ENCODE measurements at places on chromosomes 3 and 15.
A peak's percentile ranks its signal among the peaks of the same experiment; 100 is the strongest.

- no peak for DNase-seq
Observed at GRCh38 chr3:149368674-149369497, 8.6 kb downstream of the TM4SF1 start.

- peak; percentile 89 for DNase-seq
Observed at GRCh38 chr15:48861813-48862431, 16.0 kb upstream of the EID1 start.

GRCh38 chr15:60299452-60300047 is 98.2 kb downstream of the ANXA2 start:
- no peak for DNase-seq

- DNase-seq = peak; percentile 70
Observed at GRCh38 chr3:23202921-23203707, at the start of gene UBE2E2. UBE2E2 (plus strand) TSS chr3:23203327.

DNA sequence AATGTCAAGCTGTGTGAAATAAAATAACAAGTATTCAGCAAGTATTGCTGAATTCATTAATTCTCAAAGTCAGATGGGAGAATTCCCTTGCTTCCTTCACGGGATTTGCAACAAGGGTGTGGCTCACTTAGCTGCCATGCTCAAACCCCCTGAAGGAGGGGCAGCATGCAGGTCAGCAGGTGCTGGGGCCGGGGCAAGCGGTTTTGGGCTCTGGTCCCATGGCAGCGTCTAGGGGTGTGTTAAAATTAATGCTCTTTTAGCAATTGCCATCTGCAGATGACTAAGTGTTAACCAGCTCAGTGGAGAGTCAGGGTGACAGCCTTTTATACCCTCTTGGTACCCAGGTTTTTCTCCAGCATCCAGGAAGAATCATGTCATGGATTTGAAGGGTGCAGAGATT is 40.0 kb upstream of the RBMS3 start:
- no peak for DNase-seq

- DNase-seq = no peak
Observed at GRCh38 chr3:134594331-134594741, 56.5 kb downstream of the KY start.

- no peak for DNase-seq
Observed at GRCh38 chr15:67853454-67853853, 13.6 kb upstream of the RNU6-1 start.

DNA sequence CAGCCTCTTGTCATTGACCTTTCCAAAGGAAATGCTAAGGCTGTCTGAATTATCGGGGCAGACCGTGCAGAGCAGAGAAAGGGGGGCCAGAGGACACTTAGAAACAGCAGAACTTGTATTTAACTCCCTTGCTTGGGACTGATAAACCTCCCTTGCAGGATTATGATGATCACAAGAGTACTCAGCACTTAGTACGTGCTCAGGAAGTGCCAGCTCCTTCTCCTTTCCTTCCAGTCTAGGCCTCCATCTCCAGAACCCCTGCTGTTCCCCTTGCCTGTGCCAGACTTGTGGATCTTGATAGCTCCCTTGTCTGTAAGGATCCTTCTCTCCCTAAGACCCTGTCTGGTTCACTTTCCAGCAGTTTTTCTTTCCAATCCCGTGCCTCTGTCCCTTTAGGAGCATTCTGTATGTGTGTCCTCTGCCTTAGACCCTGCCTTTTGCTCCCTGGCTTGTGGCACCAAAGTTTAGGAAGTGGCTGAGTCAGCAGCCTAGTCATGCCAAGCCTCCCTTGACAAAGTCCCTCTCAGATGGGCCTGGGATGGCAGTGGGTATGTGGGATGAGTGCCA is 747 bp downstream of the SORD start:
- DNase-seq = peak; percentile 28

- DNase-seq = no peak
Observed at GRCh38 chr15:68791431-68792283, 29.0 kb downstream of the ANP32A start.

DNA sequence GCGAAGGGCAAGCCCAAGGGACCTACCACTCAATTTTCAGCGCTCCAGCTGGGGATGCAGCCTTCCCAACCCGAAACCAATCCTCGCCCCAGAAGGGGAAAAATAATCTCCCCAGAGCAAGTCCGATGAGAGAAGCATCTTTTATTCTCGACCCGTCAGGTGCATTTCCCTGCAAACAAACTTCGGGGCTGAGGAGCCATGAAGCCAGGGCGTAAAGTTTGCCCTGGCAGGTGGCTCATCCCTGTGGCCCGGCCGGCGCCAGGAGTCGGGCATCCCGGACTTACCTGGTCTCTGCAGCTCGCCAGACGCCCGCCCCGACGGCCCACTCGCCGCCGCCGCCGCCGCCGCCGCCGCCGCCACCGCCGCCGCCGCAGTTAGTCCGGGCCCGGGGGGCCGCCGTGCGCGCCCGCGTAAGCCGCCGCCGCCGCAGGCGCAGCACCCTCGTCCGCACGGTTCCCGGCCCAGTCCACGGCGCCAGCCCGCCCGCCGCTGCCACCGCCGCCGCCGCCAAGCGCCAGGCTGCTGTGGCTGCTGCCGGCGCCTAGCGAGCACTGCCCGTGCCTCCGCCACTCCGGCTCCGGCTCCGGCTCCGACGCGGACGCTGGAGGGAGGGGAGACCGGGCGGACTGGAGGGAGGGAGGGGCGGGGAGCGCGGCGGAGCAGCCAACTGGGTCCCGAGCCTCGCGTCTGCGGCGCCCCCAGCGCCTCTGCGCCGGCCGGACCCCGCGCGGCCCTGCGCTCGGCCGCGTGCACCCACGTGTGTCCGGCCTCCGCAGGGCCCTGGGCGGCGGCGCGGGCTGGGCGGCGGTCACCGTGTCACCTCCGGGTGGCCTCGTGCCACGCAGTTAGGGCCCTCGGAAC is at the start of gene CNTN3:
Gene CNTN3 (minus strand): TSS at position 553 of the 861 bp plus-strand sequence. CDS start 93,547 bp downstream, outside the sequence.
- peak; percentile 49 for DNase-seq

DNA sequence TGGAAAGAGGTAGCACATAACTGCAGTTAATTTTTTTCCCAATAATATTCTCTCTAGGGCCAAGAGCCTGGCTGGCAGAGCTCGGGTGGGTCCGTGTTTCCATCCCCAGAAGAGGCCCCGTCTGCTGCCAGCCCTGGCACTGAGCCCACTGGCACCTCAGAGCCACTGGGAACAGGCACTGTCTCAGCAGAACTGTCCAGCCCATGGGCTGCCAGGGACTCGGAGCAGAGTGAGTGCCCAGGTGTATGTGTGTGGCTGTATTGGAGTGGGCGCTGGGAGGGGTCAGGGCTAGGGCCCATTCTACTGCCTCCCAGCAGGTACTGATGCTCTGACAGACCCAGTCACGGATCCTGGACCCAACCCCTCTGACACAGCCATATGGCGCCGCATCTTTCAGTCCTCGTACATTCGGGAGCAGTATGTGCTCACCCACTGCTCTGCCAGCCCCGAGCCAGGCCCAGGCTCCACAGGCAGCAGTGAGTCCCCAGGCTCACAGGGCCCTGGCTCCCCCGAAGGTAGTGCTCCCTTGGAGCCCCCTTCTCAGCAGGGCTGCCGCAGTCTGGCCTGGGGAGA is 8.9 kb downstream of the VWA5B2 start:
- DNase-seq = no peak

DNA sequence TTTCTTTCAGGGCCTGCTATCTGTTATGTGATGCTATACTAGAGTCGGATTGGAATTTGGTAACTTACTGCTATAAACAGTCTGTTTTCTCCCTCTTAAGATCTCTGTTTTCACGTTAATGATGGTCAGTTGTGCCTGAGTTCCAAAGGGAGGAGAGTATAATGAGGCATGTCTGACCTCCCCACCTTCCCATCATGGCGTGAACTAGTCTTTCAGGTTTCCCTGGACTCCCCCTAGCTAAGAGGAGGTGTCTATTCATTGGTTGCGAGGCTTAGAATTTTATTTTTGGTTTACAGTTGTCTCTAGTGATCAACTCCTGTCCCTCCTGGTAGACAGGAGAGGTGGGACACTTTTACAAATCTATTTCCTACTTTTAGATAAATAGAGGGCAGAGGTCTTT is 27.8 kb upstream of the PXYLP1 start:
- DNase-seq = no peak

GRCh38 chr15:99438691-99439523 is 126.9 kb upstream of the MEF2A start:
- peak; percentile 70 for DNase-seq

DNA sequence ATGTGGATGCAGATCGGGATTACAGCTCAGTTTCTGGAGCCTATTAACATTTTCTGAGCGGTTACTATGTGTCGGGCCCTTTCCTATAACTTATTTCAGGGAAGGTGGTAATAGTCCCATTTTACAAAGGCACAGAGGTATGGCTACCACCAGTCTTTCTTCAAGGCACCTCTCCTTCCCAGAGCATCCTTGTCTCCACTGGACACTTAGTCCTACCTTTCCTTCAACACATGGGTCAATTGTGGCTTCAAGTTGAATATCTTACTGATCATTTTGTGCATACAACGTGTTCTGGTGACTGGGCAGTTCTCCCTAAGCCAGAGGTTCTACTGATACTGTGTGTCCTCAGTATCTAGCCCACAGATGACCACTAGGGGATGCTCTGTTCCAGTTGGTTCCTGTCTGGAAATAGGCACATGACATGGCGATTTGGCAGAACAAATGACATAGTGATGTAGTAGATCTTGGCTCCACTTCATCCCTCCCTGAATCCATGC is 60.7 kb upstream of the CMTM8 start:
- DNase-seq = peak; percentile 95

DNA sequence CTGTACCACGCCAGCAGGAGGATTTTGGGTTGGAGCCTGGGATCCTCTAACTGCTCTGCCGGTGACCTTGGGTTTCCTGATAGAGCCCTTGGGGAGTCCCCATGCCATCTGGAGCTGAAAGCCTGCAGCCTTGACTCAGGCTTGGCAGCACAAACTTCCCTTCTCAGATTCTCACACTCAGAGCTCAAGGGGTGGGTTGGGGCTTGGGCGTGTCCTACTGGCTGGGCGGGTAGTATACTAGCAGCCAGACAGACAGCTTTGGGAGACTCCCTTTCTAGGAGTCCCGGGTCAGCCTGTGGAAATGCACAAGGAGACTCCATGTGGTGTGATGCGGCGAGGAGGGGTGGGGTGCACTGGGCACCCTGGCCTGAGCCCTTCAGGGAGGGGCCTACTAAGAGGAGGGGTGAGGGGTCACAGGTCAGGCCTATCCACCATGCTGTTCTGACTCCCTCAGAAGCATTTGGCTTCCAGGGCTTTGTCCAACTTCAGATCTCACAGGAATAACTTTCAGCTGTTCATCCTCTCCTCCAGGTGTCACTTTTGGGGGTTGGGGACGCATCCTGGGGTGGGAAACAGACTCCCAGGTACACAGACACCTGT is 21.6 kb upstream of the PLXNA1 start:
- peak; percentile 44 for DNase-seq

DNA sequence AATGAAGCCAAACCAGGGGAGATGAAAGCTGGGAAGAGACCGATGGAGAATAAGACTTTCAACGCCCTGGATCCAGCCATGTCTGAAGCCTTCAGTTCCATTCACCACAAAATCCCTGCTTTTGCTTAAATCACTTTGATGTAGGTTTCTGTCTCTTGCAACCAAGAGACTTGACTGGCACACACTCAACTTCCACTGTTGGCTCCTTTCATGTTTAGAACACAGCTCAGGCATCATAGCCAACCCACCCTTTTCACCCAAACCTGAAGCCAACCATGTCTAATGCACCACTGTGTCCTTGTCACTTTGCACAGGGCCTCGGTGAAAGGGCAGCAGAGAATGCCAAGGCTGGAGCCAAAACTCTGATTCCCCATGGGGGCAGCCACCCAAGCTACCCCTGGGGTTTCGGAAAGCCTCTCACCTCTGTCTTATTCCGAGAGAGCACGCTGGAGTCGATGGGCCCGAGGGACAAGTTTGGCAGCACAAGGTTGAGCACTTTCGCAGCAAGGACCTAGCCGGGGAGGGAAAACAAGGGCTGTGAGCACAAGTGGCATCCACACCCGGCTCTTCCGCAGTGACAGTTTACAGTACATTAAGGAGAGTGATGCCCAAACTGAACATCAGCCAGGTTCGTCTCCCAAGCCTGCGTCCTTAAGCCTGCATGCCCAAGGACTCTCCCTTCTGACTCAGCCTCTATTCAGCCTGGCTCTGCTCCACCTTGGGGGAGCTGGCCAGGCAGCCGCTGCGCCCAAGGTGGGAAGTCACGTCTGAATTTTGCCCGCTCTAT is 37.6 kb downstream of the ABTB1 start:
- no peak for DNase-seq

GRCh38 chr15:92638291-92638708 is 17.3 kb downstream of the FAM174B start:
- peak; percentile 65 for DNase-seq

GRCh38 chr3:192805711-192806110 is 78.4 kb upstream of the FGF12 start:
- DNase-seq = no peak

DNA sequence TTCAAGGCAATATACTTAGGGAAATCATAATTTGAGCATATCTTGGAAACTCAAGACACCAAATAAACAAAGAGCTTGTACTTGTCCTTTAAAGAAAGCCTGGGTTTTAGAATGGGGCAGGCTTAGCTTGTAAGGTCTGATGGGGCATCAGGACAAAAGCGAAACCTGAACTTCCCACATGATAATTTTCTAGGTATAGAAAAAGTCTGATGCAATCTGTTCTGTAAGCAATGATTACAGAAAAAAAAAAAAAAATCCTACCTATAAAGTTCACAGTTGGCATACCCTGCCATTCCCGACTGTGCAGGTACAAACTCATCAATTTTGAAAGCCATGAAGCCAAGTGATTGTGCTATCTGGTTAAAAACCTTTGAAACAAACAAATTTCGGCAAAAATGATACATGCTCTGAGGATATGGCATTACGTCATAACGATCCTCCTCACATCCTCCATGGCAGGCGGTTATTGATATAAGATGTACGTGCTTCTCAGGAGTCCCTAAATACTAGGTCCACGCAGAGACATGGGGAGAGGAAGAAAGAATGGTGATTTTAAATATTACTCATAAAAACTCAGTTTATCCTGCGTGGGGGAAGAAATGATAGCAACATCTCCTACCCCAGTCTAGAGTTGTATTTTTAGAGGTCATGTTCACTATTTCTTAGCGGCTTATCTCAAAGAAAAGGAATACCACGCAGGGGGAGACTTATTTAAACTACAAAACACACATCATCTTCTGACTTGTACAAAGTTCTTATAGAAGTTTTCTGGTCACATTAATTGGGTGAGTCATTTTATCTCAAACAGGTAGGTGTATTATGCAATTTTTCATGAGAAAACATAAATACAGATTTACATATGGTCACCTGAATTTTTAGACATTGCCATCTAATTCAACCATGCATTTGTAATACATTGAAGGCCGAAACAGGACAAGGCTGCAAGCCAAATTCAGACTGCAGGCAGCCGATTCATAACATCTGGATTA is 27.0 kb downstream of the MB21D2 start:
- DNase-seq = no peak

All from choroid plexus epithelial cell (primary cell).